ENCODE measurements at places on chromosomes 2 and 18.

- no peak for DNase-seq
These were observed 199.1 kb downstream of the GLI2 start for GRCh38 chr2:120934574-120935338.

GRCh38 chr2:85920810-85921545 is 32.2 kb upstream of the ST3GAL5 start:
- no peak for DNase-seq

DNA sequence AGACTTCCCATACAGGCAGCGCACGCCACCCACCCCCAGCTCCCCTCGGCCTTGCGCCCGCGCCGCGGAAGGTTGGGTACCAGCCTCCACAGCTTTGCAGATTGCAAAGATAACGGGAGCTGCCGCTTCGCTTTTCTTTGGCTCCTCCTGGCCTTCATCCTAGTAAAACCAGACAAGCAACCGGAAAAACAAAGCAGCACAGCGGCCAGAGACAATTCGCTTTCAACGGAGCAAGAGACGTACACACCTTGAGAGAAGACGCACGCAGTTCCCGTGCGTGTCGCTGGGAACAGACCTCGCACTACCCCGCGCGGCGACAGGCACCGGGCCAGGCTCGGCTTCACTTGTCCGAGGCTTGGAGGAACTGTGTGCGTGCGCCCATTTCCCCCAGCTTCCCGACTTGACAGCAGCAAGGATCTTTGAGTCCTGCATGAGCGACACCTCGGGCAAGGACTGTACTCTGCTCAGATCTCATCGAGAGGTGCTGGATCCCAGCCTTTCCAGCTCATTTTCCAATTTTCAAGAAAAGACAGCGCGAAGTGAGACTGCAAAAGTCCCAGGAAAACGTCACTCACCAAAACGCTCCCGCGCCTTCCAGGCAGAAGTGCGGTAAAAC is 964 bp downstream of the ZBTB7C start:
- no peak for DNase-seq

GRCh38 chr2:101354420-101355311 is 32.6 kb downstream of the CREG2 start:
- no peak for DNase-seq

DNA sequence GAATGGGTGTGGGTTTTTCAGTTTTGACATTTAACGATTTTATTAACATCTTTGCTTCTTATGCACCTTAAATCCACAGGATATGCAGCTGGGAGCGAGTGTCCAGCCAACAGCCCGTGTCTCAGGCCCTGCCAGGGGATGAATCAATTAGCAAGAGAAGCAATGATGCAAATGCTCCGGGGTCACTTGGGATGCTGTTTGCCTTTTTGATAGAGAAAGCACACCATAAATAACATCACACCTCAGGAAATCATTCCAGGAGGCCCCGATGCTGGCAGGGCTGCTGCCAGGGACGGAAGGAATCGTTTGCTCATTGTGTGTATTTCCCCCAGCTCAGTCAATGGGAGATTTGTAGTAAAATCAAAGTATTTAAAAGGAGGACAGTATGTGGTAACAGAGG is 394.0 kb upstream of the HNRNPA3 start:
- DNase-seq = no peak

DNA sequence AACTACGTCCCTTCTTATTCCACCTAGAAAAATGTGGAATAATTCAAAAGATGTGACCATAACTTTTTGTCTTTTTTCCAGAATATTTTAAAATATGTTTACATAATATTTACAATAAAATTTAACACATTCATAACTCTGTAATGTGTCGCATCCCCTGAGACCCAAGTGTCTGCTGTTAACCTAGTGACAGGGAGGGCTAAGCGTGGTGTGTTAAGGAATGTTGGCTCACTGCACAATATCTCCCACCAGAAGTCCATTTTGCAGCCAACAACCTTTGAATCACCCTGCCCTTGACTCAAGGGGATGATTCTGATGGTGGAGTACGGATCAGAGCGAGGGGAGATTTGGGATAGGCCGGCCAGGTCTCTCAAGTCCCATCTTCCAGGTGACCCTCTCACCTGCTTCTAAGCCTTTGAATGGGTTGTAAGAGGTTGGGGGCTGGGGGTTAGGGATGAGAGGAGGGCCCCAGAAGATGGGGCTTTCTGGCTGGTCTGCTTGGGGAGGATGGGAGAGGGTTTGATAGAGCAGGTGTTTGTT is 43.3 kb downstream of the SERTAD2 start:
- DNase-seq = no peak

- DNase-seq = no peak
These were observed 493 bp downstream of the FN1 start for GRCh38 chr2:215435280-215435869.

GRCh38 chr2:98915751-98916358 is 20.2 kb downstream of the CRACDL start:
- DNase-seq = no peak

- no peak for DNase-seq
These were observed 26.5 kb downstream of the RMP24 start for GRCh38 chr18:35998967-35999366.

- DNase-seq = no peak
These were observed 45.4 kb downstream of the GORASP2 start for GRCh38 chr2:170974304-170974993.

- DNase-seq = no peak
These were observed 124.4 kb downstream of the TMEM163 start for GRCh38 chr2:134594399-134594798.

DNA sequence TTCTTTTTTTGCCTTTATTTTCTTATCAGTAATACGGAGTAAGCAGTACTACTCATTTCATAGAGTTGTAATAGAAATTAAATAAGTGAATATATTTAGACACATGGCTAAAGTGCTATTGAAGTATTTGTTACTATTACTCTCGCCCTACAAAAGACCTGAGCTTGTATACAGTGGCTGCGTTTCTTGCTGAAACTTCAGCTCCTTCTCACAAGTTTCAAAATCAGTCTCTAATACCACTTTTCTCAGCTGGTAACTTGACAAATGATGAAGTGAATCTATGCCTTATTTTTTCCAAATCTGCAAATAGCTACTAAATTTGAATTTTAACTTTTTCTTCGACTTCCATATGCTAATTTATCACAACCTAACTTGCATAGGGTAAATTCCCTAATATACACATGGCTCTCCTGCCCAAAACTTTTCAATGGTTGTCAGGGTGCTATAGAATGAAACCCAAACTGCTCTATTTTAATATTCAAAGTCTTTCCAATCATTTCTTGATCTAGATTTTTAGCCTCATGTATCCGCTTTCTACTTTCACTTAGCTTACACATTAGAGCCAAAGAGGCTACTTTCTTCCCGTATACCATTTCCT is 347.8 kb upstream of the GULP1 start:
- no peak for DNase-seq

DNA sequence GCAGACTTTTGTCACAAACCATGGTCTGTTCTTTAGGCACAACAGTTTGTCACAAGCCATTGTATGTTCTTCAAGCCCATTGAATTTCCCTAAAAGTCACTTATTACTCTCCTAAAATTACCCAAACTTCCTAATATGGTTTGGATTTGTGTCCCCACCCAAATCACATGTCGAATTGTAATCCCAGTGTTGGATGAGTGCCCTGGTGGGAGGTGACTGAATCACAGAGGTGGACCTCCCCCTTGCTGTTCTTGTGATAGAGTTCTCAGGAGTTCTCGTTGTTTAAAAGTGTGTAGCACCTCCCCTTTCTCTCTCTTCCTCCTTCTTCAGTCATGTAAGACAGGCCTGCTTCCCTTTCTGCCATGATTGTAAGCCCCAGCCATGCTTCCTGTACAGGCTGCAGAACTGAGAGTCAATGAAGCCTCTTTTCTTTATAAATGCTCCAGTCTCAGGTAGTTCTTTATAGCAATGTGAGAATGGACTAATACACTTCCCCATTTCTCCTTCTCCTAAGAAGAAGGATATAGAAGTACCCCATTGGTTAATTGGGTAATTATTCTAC is 11.2 kb upstream of the GYPC start:
- no peak for DNase-seq

DNA sequence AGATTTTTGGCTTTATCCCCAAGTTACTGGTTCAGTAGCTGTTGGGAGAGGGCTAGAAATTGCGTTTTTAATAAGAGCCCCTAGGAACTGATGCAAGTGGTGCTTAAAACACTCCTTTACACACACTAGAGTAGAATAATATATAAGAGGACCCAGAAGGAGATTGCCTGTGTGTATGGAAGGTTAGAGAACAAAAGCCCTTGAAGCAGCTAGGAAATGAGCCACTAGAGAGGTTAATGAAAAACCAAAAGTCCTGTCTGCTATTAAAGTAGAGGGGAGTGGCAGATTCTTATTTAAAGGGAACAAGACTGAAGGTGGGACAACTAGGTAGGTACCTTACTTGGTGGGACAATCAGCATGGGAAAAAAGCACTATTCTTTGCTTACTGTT is 14.4 kb upstream of the SLC39A10 start:
- DNase-seq = no peak

- DNase-seq = no peak
These were observed 91.6 kb upstream of the CTDP1 start for GRCh38 chr18:79587779-79588635.

GRCh38 chr2:233129351-233129978 is 69.3 kb downstream of the INPP5D start:
- DNase-seq = no peak

- no peak for DNase-seq
These were observed 146.1 kb upstream of the WDSUB1 start for GRCh38 chr2:159432610-159433009.

DNA sequence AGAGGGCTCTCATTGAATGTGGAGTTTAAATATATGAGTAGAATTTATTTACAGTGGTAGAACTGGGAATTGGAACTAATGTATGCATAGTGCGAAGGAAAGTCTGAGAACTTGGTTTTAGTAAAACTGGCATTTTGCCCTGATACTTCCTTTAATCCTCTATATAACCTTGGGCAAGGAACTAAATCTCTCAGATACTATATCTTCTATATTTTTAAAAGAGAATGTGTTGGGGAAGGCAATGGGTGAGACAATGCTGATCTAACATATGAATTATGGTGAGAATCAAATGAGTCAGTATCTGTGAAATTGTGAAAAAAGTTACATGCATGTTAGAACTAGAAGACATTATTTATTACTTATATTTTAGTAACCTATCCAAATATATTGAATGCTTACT is 2109.4 kb upstream of the PIK3C3 start:
- DNase-seq = no peak

- DNase-seq = peak; percentile 48
These were observed 2.5 kb downstream of the CABLES1 start for GRCh38 chr18:23137788-23138216.

DNA sequence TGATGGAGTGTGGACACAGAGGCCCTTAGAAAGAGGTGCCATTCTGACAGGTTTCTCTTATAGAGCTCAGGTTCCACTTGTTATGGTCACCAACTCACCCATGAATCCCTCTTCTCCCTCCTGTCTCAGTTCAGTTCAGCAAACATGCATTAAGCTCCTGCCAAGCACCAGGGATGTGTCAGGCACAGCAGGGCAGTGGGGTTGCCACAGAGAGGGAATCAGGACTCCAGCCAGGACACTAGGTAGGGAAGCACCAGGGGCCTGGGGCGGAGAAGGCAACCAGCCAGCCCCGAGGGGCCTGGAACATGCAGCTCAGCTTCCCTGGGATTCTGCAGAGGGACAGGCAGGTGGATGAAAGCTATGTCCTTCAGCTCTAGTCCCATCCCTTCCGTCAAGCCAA is 44.6 kb downstream of the TOGARAM2 start:
- no peak for DNase-seq

DNA sequence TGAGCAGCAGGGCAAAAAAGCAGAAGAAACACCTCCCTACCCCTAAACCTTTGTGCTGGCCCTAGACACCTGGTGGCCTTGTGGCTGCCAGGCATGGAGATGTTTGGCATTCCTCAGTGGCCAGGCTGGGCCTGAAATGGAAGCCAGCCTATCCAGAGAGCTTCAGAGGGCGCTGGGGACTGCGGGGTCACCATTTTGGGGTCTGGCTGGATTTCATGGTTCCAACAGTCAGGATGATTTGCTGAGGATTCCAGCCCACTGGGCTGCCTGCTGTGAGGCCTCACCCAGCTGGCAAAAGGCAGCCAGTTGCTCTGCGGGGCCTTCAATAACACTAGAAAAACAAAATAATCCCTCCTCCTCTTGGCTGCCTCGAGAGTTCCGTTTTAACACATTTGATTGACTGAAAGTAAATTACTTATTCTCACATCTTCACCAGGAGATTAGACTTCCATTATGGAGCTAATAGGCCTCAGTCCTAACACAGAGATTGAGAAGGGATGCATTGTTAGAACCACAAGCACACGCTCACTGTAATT is 154.1 kb downstream of the EN1 start:
- DNase-seq = no peak

DNA sequence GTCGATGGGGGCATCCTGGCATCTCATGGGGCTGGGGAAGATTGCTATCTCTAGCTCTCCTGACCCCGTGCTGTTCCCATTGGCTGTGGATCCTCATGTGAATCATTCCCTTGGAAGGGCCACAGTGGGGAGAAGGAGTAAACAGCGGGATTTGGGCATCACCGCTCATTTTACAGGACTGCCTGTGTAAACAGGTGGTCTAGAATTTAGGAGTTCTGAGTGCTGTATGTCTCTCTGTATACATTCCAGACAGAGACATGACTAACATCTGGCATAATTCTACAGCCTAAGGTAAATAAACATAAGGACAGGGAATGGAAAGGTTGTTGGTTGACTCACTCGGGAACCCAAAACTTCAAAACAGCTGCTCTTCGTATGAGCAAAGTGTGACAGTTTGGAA is 92.7 kb downstream of the COPS8 start:
- no peak for DNase-seq

DNA sequence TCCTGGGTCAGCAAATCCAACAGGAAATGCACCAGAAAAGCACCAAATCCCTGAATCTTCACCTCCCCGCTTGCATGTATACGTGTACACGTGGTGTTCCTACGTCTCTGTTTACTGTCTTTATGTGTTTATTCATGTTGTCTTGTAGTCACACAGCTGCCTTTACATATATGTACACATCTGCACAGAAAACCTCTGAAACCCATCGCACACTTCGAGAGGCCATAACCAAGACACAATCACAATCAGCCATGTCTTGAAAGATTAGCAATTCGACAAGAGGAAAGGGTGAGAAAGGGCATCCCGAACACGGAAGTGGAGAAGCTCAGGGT is 98.1 kb downstream of the PLB1 start:
- DNase-seq = no peak
